SK-MEL-5 (cell line): ENCODE measurements at places on chromosomes 12 and 14. TPM values are rescaled to one million over a fixed set of nuclear protein-coding genes. Genes with fewer than 3 reads are reported as not detected.
A peak's percentile ranks its signal among the peaks of the same experiment; 100 is the strongest.

ZC3H10 gene
- total RNA-seq, result 5.6 and 7.3 TPM in 2 replicates

IGF1 gene
- 6.0 and 7.5 TPM in 2 replicates for total RNA-seq

MYL6 gene
- total RNA-seq, result 483 and 574 TPM in 2 replicates

DNA sequence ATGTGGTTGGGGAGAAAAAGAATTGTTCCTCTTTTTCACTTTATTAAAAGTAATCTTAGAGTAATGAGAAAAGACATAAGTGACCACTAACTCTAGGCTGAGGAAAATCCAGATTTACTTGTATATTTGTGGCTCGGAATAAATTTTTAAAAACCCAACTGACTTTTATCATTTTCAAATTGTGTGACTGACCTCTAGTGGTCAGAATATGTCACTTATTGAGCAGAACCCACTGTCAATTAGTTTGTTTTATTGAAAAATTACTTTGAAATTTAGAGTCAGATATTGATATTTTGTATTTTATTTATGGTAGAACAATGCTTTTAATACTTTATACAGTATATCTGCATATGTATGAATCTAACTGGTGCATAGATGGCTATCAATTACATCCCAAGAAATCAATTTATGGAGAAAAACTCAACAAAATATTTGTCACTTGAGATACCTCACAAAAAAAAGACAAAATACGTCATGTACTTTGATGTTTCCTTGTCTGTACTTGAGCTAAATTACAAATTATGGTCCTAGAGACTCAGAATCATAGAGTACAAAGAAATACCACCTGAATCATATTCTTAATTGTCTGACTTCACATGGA lies 229.4 kb downstream of the CNTN1 start:
- peak; percentile 54 for DNase-seq

GRCh38 chr14:65412856-65413738 lies 567 bp downstream of the FUT8 start:
- DNase-seq, result peak; percentile 61

DNA sequence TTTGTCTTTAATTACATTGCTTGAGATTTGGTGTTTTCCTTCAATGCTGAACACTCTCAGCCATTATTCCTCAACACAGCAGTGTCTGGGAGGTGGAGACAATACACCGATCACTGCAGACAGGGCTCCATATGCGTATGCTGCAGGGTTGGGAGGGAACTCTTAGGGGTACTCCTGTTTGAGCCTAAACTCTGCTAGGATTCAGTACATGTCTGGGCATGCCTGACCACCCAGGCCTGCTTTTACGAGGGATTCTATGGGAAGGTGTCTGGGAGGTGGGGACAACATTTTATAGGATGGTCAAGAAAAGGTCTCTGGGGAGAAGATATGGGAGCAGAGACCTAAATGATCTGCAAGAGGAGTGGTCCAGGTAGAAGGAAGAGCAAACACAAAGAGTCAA lies 34.3 kb downstream of the DHRS2 start:
- DNase-seq, result no peak

DNA sequence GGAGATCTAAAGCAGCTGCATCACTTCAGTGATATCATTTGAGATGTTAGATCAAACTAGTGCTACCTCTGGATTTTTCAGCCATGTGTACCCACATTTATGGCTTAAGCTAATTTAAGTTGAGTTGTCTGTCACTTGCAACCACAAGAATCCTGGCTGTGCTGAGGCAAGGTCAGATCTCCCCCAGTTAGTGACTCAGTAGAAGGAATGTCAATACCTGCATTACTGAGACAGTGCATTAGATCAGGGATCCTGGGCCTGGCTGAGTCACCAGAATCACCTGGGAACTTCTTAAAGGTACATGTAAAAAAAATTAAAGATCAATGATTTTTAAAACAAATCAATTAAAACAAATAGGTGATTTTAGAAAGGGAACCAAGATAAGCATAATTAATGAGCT lies 84.6 kb upstream of the GRIN2B start:
- DNase-seq, result no peak
